ENCODE measurements at places on chromosomes 2 and 18.

DNA sequence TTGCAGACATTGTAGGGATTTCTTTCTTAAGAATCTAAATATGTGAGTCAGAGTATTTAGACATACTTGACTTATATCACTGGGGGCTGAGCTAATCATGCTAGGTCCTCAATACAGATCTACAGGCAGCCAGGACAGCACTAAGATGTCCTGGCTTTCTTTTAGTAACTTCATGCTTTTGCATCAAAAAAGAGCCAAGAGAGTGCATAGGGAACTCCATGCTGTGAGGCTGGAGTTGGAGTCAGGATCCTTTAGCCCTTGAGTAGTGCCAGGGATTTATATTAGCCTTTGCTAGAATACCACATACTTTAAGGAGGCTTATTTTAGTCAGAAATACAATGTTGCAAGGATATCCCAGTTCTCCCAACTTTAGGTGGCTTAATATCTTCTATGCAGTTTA lies 289.7 kb downstream of the CCDC85A start:
- H3K27me3 ChIP-seq = no peaks in the 10 kb centered on the region
- no peak for DNase-seq
- H3K36me3 ChIP-seq = no peaks in the 10 kb centered on the region

GRCh38 chr2:200034816-200035215 lies 79.4 kb downstream of the MAIP1 start:
- no peak overlapping the region for H3K27ac ChIP-seq
- no peak for DNase-seq
- H3K27me3 ChIP-seq = peaks cover 5% of the 10 kb centered on the region
- H3K36me3 ChIP-seq = no peaks in the 10 kb centered on the region

GRCh38 chr2:231387904-231388724 lies 7.4 kb upstream of the B3GNT7 start:
- H3K36me3 ChIP-seq = peaks cover 5% of the 10 kb centered on the region
- peaks cover 15% of the 10 kb centered on the region for H3K27me3 ChIP-seq
- peaks cover 1% of the 10 kb centered on the region for H3K4me1 ChIP-seq
- DNase-seq = no peak
- no peak overlapping the region for H3K27ac ChIP-seq

DNA sequence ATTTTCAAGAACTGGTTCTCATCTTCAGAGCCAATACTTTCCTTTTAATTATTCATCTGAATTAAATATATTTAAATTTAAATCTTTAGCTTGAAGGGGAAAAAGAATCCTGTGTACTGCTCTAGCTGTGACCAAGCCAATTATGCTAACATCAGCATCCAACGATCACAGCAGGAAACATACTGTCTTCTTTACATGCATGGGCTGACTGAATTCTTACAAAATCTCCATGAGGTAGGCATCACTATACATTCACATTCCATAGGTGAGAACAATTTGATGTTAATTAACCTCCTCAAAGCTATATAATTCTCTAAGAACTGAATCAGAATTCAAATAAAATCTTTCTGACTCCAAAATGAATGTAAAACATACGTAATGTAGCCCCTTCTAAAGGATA lies 118.8 kb upstream of the MAP2 start:
- H3K27me3 ChIP-seq = no peaks in the 10 kb centered on the region
- H3K4me3 ChIP-seq = no peak overlapping the region
- no peak for DNase-seq
- no peaks in the 10 kb centered on the region for H3K4me1 ChIP-seq
- H3K36me3 ChIP-seq = no peaks in the 10 kb centered on the region

DNA sequence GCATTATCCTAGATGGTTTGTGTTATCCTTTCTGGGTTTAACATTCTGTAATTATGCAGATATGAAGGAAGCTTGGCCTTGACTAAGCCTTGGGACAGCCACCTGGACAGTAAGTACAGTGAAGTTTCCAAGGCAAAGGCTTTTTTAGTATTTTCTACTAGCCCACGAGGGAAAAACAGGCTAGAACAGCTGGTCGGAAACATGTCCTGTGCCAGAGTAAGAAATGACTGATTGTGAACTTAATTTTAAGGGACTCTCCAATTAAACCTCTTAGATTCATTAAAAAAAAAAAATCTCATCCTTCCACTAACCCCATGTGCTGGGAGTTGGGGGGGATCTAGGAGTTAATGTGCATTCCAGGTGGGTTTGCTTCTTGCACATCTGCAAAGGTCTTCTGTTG lies 720.8 kb downstream of the SLC4A3 start:
- no peak for DNase-seq
- no peak overlapping the region for H3K27ac ChIP-seq
- no peaks in the 10 kb centered on the region for H3K27me3 ChIP-seq

GRCh38 chr18:11024928-11025669 lies 124.3 kb downstream of the PIEZO2 start:
- DNase-seq = no peak
- H3K27me3 ChIP-seq = peaks cover 10% of the 10 kb centered on the region
- no peaks in the 10 kb centered on the region for H3K4me1 ChIP-seq
- no peak overlapping the region for H3K4me3 ChIP-seq

DNA sequence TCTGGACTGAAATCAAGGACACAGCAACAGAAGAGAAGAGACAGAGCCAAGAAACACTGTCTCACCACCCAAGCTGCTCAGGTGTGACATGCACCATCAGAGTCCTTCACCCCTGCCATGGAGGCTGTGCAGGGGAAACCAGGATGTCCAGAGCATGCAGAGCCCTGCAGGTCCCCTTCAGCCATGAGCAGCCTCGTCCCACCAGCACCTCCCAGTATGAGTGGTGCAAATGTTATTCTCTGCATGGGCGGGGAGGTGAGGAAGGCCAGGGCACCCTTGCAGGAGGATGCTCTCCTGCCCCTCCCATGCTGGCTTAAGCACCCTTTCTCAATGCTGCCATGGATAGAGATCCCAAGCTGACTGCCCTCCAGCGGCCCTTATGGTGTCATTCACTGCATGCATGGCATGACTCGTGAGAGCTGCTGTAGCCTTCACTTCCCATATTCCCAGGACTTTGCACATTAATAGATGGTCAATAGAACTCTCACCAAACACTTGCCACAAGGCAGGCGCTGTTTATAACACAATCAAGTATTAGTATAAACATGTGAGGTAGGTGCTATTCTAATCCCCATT lies 171.0 kb downstream of the ANAPC1 start:
- no peaks in the 10 kb centered on the region for H3K36me3 ChIP-seq
- H3K27me3 ChIP-seq = no peaks in the 10 kb centered on the region
- H3K4me3 ChIP-seq = no peak overlapping the region
- no peak for DNase-seq
- H3K27ac ChIP-seq = no peak overlapping the region
